Activated naive CD4-positive, alpha-beta T cell treated with Interleukin-2 at 50 U/mL for 16 hours (primary cell): ENCODE measurements at places on chromosomes 6 and 20.

DNA sequence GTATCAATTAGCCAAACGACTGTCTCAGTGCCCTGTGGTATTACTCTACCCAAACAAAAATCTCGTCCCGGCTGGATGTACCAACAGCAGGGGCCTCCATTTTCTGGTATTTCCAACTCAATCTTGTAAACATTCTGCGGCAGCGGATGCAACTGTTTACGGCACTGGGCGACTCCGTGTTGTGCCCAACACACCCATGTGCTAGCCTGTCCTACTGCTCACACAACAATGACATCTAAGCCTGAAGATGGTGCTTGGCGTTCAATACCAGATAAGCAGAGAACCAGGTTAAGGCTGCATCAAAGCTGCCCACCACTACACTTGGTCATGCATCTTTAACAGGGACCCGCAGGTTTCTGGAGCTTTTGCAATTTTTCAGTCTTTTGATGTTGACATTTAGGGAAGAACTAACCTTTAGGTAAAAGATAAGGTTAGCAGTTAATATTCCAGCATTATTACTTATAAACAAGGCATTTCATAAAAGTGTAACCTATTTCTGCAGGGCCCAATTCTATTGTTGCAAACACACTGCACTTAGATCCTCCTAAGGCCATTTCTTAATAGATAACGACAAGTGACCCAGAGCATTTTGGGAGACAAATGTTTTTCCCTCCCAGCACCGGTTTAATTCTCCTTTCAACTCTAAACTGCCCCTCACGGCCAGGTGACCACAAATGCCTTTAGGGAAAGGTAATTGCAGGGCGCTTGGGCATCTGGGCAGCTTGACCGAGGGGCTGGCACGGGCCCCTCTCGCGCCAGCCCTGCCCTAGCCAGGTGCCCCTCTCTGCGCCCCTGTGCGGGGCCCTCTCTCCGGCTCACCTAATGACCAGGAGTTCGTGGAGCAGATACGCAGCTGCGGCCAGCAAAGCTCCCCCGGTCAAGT is 945 bp downstream of the FAXC start:
- DNase-seq = no peak

- no peak for DNase-seq
Observed at GRCh38 chr6:142605922-142606485, 304.2 kb downstream of the ADGRG6 start.

DNA sequence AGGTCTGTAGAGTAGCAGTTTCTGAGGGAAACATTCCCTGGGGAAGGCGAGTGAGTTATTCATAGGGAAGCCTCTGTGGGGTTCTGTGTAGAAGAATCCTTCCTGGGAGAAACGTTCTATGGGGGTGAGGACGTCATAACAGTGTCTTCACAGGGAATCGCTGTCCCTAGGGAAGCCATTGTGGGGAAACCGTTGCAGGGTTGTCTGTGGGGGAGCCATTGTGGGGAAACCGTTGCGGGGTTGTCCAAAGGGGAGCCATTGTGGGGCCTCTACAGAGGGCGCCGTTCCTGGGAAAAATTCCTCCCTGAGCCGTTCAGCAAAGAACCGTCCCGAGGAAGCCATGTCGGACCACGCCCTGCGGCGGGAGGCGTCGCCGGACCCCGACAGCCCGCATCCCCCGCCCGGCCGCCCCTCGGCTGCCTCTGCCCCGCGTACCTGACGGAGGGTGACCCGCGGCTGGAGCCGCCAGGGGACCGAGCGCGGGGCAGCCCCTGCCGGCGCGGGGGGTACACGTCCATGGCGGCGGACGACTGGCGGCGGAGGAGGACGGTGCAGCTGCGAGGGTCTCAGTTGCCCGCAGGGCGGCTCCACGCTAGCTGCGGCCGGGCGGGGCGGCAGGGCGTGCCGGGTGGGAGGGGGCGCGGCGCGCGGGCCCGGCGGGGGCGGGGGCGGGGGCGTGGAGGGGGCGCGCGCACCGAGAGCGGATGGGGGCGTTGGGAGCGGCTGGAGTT is at the start of gene DNAAF9:
TSS of gene DNAAF9 (minus strand) at position 630 of the 731 bp plus-strand sequence. CDS start at position 518, 112 bp downstream.
- DNase-seq = peak; percentile 66

GRCh38 chr6:44053106-44053756 is 74.0 kb downstream of the MRPL14 start:
- DNase-seq = no peak

GRCh38 chr6:29770306-29770705 is 47.1 kb downstream of the HLA-F start:
- DNase-seq = no peak

DNA sequence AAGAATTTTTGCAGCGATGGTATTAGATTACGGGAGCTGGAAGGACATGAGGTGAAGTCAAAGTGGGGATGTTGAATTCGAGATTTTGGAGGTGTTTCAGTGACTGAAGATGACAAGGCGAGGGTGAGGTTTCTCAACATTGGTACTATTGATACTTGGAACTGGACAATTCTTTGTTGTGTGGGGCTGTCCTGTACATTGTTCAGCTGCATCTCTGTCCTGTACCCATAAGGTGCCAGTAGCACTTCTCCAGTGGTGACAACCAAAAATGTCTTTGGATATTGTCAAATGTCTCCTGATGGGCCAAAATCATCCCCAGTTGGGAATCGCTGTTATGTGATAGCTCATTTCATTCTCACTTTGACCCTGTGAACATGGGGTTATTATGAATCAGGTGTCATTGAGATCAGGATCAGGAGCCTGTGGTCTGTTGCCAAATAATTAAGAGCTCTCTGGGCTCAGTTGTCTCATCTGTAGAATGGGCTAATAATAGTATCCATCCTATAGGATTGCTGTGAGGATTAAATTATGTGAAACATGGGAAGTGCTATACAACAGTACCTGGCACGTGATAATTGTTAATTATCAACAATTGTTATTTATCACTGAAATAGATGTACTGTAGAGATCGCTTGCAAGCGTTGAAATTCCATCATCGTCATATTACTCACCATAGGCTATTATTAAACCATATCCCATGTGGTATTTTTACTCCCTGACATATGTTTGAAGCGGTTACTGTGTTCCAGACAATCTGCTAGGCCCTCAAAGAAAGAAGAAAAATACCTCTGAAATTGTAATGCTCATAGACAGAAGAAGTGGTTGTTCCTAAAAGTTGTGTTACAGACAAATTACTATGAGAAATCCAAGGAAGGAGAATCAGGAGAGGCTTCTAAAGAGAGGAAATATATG is 48.5 kb upstream of the TTPAL start:
- no peak for DNase-seq

- DNase-seq = no peak
Observed at GRCh38 chr6:45676380-45676779, 298.6 kb upstream of the SUPT3H start.

DNA sequence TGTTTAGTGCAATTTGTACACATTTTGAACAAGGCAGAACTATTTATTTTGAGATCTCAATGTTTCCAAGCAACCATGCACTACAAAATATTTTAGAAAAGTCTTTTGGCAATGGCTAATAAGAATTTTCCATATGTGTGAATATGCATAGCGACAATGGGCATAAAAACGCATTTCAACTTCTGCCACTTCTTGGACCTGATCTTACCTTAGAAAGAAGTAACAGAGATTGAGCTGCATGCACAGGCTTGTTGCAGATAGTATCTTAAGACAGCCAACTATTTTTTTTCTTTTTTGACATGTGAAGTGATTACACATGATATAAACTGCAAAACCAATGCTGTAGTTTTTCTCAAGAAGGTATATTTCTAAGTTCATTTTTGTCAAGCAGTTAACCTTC is 210.4 kb upstream of the PHACTR1 start:
- DNase-seq = no peak

DNA sequence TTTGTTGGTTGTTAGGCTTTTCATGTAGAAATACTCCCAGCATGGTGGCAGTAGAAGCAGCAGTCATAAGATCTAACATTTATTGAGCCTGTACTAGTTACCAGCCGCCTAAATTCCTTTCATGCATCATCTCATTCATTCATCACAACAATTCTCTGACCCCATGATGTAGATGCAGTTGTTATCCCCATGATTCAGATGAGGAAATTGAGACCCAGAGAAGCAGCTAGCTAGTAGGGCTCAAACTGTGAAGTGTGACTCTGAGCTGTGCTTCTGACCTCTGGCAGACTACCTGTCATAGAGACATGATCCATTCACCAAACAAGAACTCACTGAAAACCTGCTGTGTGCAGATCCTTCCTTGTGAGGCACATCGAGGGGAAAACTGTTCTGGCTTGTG is 16.9 kb downstream of the RREB1 start:
- DNase-seq = no peak
